Suppressor macrophage treated with lipopolysaccharide for 1 hour (primary cell): ENCODE measurements at places on chromosomes 4 and X.
A peak's percentile ranks its signal among the peaks of the same experiment; 100 is the strongest.

GRCh38 chr4:110626532-110627153 lies 3.8 kb upstream of the PITX2 start:
- no peak for DNase-seq

DNA sequence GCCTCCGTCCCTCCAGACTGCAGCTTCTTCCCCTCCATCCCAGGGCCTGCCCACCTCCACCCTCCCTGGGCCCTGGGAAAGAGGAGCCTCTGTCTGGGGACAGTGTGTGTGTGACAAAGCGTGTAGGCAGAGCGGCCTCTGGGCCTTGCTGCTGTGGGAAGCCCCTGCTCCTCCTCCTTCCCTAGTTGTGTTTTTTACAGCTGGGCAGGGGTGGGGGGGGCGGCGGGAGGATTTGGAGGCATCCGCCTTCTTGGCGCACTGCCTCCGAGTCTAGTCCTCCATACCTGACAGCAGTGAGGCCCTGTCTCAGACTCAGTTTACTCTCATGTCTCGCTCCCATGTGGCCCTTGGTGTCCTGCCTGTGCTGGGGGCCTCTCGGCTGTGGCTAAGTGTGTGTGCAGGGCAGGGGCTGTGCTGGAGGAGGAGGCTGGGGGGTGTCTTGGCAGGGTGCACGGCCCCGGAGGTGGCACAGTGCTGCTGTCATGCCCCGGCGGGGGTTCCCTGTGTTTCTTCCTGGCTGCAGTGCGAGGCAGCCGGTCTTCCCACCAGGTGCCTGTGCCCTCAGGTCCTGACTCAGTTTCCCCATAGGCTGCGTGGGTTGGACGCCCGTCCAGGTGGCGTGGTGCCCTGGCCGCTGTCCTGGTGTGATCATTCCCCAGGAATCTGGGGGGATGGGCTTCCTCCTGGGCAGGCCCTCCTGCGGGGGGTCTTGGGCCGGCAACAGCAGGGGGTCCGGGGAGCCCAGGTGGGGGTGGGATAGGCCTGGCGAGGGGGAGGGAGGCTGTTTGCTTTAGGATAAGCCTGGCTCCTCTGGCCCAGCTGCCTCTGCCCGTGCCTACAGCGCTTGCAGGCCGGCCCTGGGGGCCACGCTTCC lies 7.0 kb downstream of the FGFRL1 start:
- peak; percentile 29 for DNase-seq

- DNase-seq: no peak
Observed at GRCh38 chr4:38113132-38113531, 152.9 kb downstream of the PTTG2 start.

GRCh38 chrX:69196666-69197065 lies 31.4 kb upstream of the PJA1 start:
- no peak for DNase-seq

DNA sequence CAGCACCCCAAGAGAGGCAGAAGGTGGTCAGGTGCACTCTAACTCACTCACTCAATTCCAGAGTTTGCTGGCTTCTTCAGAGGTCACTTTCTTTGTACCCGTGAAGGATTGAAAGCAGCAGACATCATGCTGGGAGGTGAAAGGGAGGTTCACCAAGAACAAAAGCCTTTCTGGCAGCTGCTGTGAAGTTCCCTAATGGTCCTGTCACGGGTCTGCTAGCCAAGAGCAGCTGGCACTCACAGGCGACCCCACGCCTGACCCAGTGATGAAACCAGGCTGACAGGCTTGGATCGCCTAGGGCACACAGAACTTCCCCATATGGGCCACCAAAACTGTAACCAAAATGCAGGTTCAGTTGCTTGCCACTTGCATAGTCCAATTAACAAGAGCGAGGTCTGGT lies 11.8 kb downstream of the NUDT11 start:
- no peak for DNase-seq

- DNase-seq: no peak
Observed at GRCh38 chr4:85474356-85474755, 594 bp upstream of the ARHGAP24 start.

DNA sequence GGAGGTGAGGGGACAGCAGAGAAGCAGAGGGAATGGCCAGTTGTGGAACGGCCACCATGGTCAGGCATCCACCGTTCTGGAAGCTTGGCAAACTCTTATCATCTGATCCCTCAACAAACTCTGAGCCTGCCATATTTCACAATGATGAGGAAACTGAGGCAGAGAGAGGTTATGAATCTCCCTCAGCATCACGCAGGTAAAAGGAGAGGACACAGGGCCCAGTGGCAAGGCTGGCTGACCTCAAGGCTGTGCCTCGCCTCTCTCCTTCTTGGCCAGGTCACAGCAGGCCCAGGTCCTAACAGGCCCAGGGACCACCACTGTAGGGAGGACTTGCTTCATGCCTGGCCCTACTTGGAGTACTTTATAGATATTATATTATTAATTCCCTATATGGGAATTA lies 242.8 kb downstream of the EVC2 start:
- no peak for DNase-seq

DNA sequence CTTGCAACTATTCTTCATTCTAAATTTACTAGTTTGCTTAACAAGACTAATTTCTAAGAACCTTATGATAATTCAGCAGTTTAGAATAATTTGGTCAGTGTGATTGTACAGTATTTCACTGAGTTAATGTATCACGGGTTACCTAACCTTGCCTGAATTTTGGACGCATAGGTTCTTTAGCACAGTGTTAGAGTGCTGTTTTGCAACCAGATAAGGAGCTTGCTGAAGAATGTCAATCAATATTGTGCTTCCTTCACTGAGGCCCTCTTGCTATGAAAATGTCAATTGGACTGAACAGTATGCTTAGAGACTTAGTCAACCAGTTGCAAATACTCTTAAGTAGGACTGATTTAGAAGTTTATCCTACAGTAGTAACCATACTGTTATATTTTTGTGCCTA lies 19.6 kb downstream of the VAMP7 start:
- no peak for DNase-seq

- peak; percentile 43 for DNase-seq
Observed at GRCh38 chr4:102338405-102338804, 6.9 kb downstream of the SLC39A8 start.

GRCh38 chr4:137610960-137611359 lies 78.7 kb upstream of the PCDH18 start:
- no peak for DNase-seq

DNA sequence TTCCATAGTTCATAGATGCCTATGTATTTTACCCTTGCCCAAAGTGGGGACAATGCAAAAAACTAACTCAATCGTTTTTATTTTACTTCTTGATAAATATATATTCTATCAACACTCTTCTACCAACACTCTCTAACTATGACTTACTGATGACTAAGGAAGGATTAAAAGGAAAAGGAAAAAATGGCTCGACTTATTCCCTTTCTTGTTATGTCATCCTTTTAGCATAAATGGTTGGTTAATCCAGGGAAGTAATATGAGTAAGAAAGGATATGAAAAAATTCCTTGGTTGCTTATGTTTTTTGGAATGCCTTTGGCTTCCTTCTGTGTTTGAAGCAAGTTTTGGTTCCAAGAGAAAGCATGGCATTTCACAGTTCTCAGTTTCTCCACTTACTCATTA lies 1087.1 kb downstream of the C4orf33 start:
- DNase-seq: no peak

GRCh38 chr4:147942729-147943128 lies 210.8 kb downstream of the ARHGAP10 start:
- DNase-seq: peak; percentile 40

- no peak for DNase-seq
Observed at GRCh38 chr4:185142564-185142911, 528 bp upstream of the SLC25A4 start.

GRCh38 chr4:121255986-121256750 lies 92.0 kb upstream of the TNIP3 start:
- DNase-seq: peak; percentile 90

GRCh38 chr4:107863850-107864371 lies 39.2 kb downstream of the SGMS2 start:
- DNase-seq: peak; percentile 46

- no peak for DNase-seq
Observed at GRCh38 chrX:148691456-148691855, 191.0 kb downstream of the AFF2 start.

- DNase-seq: no peak
Observed at GRCh38 chr4:145734576-145735346, 54.8 kb downstream of the C4orf51 start.

- DNase-seq: no peak
Observed at GRCh38 chr4:2831611-2832308, 11.9 kb upstream of the ADD1 start.

- no peak for DNase-seq
Observed at GRCh38 chr4:115365185-115365584, 251.8 kb upstream of the NDST4 start.

DNA sequence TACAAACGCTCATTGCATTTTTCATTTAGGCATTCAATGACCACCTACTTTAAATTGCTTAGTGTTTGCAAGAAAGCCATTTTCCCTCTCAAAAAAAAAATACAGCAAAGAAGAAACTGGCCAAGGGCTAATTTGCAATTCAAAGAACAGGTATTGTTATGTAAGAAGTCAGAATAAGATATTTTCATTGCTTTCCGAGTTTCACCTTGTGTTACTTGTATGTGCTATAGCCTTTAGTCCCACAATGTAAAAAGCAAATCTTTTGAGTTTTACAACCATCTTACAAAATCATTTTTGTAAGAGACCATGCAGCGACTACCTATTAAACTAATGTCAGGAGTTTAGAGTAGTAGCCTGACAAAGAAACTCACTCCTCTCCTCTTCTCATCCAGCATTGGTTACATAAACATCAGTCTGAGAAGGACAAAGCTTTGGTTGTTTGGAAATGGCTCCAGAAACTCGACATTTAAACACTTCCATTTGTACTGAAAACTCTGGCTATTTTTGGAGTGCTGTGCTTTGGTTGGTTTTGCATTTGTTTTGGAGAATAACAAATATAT lies 15.3 kb downstream of the TENM3 start:
- no peak for DNase-seq

DNA sequence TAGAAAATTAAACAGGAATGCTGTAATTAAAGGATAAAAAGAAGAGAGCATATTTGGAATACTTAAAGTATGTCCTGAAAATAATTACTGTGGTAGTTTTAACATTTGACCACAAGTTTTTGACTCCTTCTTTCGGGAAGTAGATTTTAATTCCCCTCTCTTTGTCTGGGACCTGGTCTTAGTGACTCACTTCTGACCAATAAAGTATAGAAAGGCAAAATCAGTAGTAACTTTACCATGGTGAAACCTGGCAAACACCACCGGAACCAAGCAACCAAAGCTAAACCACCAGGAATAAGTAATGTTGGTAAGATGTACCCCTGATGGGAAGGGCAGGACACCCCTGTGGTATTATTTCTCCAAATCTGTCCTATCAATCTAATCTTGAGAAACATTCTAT lies 314.8 kb downstream of the PDHA2 start:
- DNase-seq: no peak

DNA sequence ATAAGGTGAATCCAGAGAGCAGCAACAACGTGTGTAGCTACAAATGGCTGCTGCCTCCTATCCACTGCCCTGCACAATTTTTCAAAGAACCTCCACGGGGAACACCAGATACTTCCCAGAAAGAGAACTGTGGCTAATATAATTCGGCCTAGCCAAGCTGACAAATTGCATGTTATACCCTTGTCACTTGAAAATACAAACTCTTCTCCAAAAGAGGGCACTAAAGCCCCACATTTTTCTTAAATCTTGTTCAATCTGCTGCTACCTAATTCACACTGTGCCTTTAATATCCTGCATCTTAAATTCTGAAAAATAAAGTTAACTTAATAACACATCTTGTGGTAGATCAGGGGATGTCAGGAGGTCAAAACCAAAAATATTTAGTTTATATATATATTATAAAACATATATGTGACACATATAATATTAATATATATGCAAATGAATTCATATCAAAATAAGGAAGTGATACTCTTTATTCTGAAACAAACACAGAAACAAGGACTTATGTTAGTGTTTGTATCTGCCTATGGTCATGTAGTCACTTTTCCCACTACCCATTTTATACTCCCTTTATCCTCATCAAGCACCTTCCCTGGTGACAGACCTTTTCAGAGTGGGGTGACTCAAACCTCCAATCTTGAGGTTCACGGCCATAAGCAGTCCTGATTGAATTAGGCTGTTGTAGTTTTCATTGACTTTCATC lies 24.1 kb downstream of the CT45A1 start:
- peak; percentile 1 for DNase-seq

GRCh38 chr4:125483278-125483677 lies 168.5 kb downstream of the FAT4 start:
- DNase-seq: no peak

GRCh38 chrX:19702856-19703255 lies 184.5 kb downstream of the SH3KBP1 start:
- DNase-seq: no peak

- DNase-seq: no peak
Observed at GRCh38 chr4:138894011-138894410, 121.6 kb upstream of the NOCT start.

DNA sequence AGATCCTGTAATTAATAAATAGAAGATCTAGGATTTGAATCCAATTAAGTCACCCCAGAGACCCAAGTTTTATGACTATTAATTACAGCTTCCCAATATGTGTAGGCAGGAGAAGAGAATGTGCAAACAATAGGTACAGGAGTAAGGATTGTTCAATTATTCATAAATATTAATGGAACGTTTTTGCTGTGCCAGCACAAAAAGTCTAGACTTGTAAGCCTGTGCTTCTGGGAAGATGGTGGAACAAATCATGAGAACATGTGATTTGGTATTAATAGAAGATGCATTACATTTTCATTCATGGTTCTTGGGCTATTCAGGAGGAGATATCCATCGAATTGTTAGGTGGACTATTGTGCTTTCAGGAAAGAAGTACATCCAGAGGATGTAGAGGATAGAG lies 1240.9 kb downstream of the STIM2 start:
- no peak for DNase-seq

DNA sequence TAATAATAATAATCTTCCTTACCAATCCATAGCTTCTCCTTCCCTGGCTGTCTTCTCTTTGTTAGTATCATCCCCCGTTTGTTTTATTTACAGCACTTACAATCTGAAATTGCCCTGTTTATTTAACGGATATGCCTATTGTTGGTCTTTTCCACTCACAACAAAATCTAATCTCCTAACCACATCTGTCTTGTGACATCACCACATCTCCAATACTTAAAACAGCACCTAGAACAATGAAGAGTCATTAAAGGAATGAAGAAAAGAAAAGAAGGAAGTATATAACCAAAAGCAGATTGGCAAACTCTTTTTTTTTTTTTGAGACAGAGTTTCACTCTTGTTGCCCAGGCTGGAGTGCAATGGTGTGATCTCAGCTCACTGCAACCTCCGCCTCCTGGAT lies 38.7 kb upstream of the JADE1 start:
- no peak for DNase-seq

DNA sequence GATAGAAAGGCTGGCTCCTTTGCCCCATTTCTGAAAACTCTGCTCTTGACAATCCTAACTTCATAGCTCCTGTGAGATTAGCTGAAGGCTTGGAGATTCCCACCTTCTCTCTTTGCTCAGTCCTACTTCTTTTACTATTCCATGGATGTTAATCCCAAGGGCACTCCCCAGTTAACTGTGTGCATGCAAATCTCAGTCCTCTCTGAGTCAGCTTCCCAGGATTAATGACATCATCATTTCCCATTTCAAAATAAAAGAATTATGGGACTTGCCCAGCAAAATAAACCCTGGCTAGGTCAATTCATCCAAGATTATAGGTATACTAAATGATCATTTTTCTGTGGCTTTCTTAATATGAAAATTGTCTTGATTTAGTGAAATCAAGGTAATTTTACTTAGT lies 328.6 kb upstream of the NR3C2 start:
- no peak for DNase-seq
